WTC11 (cell line): ENCODE measurements at places on chromosomes 11 and 22.

GRCh38 chr11:30459821-30460220, 126.3 kb downstream of the MPPED2 start:
- H3K4me1 ChIP-seq = peaks cover 44% of the 10 kb centered on the region
- no peak for DNase-seq
- no peak overlapping the region for H3K27ac ChIP-seq
- H3K4me3 ChIP-seq = no peak overlapping the region
- H3K27me3 ChIP-seq = peaks cover 16% of the 10 kb centered on the region

- H3K4me3 ChIP-seq = no peak overlapping the region
- DNase-seq = no peak
- H3K4me1 ChIP-seq = peaks cover 4% of the 10 kb centered on the region; the same call in 1 of the 2 replicates
- H3K36me3 ChIP-seq = no peaks in the 10 kb centered on the region
- no peak overlapping the region for H3K27ac ChIP-seq
- no peaks in the 10 kb centered on the region for H3K27me3 ChIP-seq
Measured at GRCh38 chr11:109892321-109892794, 200.8 kb upstream of the ZC3H12C start.

GRCh38 chr11:113082341-113082955, 121.2 kb downstream of the NCAM1 start:
- H3K27me3 ChIP-seq = peaks cover 41% of the 10 kb centered on the region
- no peak overlapping the region for H3K4me3 ChIP-seq
- no peaks in the 10 kb centered on the region for H3K36me3 ChIP-seq
- no peak overlapping the region for H3K27ac ChIP-seq

GRCh38 chr22:26985931-26986782, 328.8 kb downstream of the MIAT start:
- no peaks in the 10 kb centered on the region for H3K36me3 ChIP-seq
- no peaks in the 10 kb centered on the region; the same call in 1 of the 2 replicates for H3K4me1 ChIP-seq
- H3K27me3 ChIP-seq = peaks cover 4% of the 10 kb centered on the region

DNA sequence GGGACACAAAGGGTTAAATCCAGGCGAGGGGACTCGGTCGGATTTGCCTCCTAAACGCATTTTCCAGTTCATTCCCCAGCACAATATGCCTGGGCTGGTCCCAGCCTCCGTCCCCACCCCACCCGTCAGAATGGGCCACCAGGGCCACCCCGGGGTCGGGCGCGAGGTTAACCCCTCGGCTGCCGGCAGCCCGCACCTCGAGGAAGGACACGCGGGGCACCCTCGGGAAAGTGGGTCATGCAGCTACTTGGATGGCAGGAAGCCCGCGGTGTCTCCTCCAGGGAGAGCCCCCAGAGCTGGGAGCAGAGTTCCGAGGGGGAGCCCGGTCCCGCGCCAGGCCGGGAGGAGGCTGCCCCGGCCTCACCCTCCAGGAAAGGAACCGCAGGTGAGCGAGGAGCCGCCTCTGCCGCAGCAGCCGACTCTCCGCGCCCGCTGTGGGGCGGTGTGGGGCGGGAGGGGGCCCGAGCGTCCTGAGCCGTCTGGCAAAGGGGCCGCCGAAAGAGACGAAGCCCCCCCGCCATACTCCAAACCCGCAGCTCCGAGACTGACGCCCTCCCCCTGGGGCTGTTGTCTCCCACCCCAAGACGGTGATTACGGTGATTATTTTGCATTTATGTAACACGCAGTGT, 1.4 kb downstream of the NECTIN1 start:
- peak; percentile 47 for DNase-seq
- H3K4me1 ChIP-seq = peaks cover 46% of the 10 kb centered on the region
- H3K27me3 ChIP-seq = peaks cover 4% of the 10 kb centered on the region; the same call in 1 of the 2 replicates
